ENCODE measurements at places on chromosomes 1 and 21.

GRCh38 chr21:39094847-39095579 lies 88.2 kb downstream of the PSMG1 start:
- no peak for DNase-seq

- peak; percentile 4 for DNase-seq
These were observed 39.8 kb upstream of the LRP8 start for GRCh38 chr1:53367503-53368313.

GRCh38 chr1:160474392-160475242 lies 48.4 kb downstream of the SLAMF6 start:
- DNase-seq, result no peak

- no peak for DNase-seq
These were observed 7.8 kb downstream of the C2CD2 start for GRCh38 chr21:41945982-41946381.

DNA sequence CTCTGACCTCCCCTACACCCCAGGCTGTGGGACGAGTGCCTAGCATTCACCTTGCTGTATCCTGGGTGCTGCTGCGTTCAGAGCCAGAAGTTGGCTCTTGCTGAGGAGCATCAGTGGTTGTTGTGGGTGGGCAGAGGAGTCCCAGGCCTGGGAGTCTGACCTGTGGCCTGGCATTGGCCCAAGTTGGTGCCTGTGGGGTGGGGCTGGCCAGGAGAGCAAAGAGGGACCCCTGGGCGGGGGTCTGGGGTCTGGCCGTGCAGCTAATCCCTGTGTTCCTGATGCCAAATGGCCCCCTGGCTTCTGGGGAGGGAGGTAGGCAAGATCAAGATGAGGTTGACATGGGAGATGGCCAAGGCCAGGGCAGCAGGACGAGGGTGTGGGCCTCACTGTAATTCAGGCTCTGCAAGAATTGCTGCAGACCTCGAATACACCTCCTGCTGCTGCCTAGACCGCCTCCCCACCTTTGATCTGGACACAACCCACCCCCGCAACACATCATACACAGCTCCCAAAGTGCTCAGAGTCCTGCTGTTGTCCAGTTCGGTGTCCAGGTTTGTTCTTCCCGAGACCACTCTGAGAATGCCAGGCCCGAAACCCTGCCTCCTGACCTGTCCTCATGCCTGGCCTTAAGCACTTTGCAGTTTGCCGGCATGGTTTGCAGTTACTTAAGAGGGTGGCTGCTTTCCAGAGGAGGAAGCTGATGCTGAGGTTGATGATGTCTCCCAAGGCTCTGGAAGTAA lies 28.7 kb downstream of the CDK18 start:
- DNase-seq, result no peak

DNA sequence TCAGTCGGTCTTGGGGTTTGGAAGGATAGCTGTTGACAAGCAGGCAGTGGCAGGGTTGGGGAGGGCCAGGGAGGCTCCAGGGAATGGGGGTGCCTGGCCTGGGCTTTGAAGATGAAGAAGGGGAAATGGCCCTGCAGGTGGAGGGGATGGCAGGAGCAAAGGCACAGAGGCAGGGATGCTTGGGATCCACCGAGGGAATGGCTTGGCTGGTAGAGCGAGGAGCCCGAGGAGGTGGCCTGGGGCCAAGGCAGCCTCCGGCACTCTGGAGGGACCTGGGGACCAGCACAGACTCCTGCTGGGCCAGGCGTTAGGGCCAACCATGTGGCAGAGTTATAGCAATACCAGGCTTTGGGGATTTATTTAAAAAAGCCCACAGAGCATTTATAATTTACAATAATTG lies 62.9 kb upstream of the EDN2 start:
- no peak for DNase-seq

GRCh38 chr1:11985851-11986250 lies 5.6 kb downstream of the MFN2 start:
- no peak for DNase-seq

- no peak for DNase-seq
These were observed 26.4 kb upstream of the MAGI3 start for GRCh38 chr1:113363935-113364334.

DNA sequence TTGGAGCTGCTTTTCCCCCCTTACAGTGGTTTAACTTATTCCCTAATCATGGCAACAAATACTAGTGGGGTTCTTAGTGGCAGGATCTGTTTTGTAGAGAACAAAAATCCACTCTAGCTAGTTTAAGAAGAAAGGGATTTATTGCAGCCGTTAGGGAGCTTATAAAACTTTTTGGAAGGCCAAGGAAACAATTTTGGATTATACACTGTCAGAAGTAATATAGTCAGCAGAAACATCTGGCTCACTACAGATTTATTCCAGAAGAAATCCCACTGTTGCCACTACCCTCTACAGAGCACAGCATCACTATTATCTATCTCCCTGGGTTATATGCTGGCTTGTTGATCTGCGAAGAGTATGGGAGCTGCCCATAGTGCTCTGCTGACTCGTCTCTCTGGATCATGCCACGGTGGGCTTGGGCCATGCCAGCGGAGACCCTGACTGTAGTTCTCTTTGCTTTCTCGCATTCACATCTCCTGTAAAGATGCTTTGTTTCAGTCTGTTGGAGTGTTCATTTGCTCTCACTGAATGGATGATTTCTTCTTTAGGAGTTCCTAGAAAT lies 107.5 kb downstream of the ODF2L start:
- DNase-seq, result no peak

DNA sequence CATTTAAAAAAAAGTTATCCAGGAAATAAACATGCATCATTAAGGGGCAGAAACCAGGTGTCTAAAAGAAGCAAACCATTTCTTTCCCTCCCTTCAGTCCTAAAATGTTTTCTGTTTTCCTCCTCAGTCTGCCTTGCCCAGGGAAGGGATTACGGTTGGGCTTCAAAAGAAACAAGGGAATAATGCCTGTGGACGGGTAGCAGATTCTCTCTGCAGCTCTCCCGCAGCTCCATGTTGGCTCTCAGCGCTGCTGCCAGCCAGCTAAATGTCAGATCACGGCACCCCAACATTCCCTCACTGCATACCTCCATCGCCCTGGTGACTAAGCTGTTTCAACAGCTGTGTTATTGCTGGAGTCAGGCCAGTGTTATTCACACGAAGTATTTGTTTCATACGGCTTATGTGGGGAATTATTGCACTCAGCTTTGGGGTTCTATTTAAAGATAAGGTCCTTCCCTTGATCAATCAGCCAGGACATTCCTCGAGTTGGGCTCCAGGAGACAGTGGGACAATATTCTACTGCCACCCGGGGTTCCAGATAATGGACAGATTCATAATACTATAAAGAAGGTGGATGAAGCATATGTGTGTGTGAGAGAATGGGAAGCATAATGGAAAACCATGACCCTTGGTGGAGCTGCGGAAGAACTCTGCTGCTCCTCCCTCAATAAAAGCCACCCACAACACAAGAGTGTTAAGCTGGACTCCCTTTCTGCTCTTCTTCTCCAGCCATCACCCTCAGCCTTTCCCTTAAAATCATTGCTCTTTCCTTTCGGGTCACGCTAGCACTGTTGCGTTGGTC lies 58.2 kb downstream of the WLS start:
- no peak for DNase-seq

GRCh38 chr1:102842606-102843005 lies 265.7 kb downstream of the COL11A1 start:
- DNase-seq, result no peak

DNA sequence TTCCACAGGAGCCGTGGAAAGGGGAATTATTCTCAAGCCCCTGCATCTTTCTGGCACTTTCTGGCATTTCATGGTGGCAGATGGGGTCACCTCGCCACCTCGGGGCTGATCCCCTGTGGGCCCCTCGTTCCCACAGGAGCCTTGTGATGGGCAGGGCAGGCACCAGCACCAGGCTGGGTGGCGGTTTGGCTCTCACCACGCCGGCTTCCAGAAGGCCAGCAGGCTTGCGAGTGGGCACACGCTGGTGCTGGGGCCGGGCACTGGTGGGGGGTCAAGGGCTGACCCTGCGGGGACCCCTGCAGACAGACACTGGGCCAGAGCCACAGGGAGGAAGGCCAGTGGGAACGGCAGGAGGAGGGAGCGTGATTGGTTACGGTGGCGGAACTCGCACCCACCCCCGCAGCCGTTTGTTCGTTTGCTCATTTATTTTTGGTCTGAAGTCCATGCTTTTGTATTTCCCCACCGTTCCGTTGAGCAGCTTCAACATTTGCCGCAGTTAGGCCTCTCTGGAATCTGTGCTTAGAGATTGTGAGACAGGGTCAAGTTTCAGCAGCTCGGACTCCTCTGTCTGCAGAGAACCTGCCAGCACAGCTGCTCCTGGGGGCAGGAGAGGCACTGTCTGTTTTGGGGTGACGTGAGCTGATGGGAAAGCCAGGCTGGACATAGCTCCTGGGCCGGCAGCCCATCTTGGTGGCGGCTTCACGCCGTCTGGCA lies 5.3 kb downstream of the COL18A1 start:
- no peak for DNase-seq

All from stimulated activated naive CD4-positive, alpha-beta T cell treated with Interleukin-2 at 50 U/mL for 16 hours (primary cell).